ENCODE measurements at places on chromosomes 2 and 18.

DNA sequence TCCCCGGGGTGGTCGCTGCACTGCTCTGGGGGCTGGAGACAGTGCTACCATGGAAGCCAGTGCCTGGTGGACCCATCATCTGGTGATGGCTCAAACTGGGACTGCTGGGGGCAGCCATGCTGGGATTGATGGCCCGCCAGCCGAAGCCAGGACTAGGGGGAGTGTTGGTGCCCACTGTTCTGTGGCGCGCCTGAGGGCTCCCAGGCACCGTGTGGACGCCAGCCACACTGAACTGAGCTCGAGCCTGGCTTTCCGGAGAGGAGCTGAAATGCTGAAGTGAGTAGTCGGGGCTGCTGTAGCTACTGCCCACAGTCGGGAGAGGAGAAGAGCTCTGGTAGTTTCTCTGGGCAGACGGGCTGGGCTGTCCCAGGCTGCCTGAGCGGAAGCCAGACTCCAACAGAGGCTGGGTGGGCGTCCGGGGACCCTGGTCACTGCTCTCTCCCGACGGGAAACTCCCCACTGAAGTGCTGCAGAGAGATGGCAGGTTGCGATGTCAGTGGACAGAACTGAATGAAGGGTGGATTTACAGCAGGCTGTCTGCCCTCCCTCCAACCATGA is 184.4 kb downstream of the TNS1 start:
- no peak for DNase-seq

DNA sequence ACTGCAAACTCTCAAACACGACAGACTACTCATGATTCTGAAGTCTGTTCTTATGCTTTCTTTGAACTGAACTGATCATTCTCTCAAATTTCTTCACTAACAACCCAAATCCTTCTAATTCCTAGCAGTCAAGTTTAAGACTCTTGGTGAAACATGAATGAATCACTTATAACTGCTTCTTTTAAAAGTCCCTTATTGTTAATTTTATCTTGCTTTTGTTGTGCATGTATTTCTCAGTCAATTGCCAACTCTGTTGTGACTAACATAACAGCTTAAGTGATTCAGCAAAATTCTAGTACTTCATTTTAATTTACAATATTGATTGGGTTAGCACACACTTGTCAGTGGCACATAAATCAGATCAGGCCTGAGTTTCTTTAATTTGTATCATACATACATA is 357.0 kb upstream of the FSIP2 start:
- DNase-seq, result no peak

DNA sequence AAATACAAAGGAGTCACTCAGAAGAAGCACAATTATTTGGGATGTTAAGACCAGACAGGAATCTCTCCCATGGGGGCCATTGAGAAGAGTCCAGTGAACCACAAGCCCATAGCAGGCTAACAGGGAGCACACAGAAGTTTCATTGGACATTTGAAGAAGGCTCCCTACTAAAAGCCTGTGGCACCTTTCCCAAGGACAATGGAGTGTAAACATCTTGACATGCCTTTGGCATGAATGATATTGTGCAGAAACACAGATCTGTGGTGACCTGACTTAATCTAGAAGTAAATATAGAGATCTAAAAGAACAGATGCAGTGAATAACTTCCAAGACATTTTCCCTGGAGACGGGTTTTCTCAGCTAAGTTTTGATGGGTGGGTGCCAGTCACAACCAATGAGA is 221.5 kb downstream of the EPHA4 start:
- DNase-seq, result no peak

GRCh38 chr2:143070704-143071103 is 58.5 kb upstream of the ARHGAP15 start:
- DNase-seq, result no peak

DNA sequence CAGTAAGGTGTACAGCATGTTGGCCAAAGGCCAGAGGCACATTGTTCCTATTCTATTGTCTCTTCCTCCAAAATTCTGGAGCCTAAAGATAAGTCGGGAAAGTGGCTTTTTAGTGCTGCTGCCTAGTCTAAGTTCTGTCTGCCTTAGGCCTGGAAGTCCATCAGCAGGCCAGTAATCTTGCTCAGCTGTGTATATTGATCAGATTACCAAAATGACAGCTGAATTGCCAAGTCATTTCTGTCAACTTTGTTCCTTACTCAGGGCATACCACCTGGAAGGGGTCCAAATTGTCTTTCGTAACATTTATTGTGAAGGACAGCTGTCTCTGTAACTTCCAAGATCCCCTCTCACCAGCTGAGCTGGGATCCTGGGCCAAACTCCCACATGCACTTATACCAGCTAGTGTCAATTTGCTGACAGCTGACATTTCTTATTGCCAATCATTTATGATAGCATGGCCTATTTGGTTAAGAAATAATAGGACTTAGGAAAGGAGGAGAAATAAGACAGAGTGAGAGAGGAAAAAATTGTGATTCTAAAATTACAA is 116.8 kb upstream of the FSHR start:
- DNase-seq, result no peak

GRCh38 chr2:105454801-105455485 is 56.1 kb upstream of the FHL2 start:
- peak; percentile 83 for DNase-seq

DNA sequence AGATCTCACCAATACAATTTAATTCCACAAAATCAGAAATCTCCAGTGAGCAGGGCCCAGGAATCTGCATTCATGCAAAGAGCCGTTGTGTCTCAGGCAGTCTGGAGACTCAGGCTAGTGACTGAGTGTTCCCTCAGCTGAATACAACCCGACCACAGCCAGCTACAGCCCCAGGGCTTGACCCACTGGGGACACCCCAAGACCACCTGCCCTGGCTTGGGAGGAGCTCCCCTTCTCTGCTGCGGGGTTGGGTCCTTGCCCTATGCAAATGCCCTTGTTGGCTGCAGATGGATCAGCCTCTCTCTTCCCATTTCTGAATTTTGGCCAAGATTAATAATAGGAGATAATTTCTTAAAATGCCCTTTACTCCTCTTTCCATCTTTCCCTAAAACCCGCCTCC is 157.7 kb downstream of the TWIST2 start:
- DNase-seq, result no peak

- DNase-seq, result no peak
Measured at GRCh38 chr2:47890711-47891368, 15.5 kb downstream of the FBXO11 start.

DNA sequence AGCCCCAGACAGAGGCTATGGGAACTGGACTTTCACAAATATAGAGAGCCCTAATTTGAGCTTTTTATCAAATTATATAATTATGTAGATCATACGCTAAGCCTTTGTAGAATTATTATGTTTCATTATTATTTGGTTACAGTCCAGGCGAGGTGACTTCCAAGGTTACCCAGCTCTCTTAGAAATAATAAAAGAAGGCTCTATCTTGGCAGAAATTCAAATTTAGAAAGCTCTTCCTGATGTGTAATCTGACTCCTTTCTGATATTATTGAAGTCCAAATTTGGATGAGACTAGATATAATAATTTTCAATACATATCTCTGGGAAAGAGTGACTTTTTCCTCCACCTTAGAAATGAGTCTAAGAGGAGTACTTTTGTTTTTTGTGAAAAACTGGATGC is 4.8 kb upstream of the SLC38A11 start:
- DNase-seq, result no peak

DNA sequence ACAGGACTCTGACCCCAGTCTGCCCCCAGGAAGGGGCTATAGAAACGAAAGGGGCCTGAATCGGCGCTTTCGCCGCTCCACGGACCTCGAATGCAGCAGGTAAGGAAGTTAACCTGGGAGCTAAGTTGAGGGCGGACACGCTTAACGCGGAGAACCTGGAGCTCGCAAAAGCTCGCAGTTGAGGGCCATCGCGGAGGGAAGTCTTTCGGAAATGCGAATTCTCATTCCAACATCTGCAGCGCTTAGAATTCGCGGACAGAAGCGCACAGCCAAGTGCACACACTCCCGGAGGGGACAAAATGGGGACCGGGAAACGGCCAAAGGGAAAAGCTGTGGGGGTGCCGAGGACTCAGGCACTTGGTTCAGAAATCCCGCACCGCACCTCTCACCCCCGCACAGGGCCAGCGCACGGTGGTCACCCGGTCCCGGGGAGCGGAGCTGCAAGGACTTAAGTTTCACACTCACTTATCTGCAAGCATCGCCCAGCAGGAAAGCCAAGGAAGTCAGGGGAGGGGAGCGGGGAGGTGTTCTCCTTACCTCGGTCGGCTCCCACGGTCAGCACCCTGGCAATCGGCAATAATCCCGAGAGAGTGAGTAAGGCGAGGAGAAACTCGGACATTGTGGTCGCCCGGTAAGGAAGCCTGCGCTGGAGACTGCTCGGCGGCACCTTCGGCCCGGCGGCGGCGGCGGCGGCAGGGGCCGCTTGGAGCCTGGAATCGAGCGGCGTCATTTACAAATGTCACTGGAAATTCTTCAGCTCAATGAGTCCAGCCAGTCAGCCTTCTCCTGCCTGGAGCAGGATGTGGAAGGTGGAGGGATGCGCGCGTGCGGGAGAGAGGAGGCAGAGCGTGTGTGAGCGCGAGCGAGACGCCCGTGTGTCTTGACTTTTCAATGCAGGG is 456 bp downstream of the LRP1B start:
- peak; percentile 31 for DNase-seq

- no peak for DNase-seq
Measured at GRCh38 chr2:204643326-204643725, 98.1 kb downstream of the PARD3B start.

DNA sequence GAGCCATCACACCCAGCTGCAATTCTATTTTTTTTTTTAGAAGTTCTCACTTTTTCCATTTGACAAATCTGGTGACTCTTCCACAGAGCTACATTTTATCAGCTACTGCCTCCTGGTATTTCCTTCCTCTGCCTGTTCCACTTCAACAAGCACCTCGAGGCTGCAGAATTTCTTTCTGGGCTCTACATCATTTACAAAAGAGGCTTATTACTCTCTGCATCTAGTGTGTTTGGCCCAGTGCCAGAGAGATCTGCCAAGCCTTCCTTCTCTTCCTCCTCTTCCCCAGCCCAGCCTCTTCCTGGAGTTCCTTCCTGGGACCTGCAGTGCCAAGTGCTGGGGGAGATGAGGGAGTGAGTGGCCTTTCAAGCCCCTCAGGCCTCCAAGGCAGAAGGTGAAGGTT is 119.6 kb upstream of the ITGA6 start:
- DNase-seq, result peak; percentile 41

DNA sequence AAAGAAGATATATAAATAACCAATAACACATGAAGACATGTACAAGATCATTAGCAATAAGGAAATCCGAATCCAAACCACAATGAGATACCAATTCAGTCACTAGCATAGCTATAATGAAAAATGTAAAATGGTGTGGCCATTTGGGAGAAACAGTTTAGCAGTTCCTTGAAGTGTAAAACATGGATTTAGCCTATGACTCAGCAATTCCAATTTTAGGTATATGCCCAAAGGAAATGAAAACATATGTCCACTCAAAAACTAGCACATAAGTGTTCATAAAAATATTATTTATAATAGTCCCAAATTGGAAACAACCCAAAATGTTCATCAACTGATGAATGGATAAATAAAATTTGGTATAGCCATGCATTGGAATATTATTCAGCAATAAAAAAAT is 165.5 kb upstream of the CRIM1 start:
- no peak for DNase-seq

GRCh38 chr2:233407771-233408181 is 53.5 kb downstream of the DGKD start:
- no peak for DNase-seq

GRCh38 chr2:189580241-189580651 is 340 bp downstream of the SLC40A1 start:
- DNase-seq, result peak; percentile 62

GRCh38 chr2:152655880-152656279 is 61.4 kb downstream of the PRPF40A start:
- no peak for DNase-seq

DNA sequence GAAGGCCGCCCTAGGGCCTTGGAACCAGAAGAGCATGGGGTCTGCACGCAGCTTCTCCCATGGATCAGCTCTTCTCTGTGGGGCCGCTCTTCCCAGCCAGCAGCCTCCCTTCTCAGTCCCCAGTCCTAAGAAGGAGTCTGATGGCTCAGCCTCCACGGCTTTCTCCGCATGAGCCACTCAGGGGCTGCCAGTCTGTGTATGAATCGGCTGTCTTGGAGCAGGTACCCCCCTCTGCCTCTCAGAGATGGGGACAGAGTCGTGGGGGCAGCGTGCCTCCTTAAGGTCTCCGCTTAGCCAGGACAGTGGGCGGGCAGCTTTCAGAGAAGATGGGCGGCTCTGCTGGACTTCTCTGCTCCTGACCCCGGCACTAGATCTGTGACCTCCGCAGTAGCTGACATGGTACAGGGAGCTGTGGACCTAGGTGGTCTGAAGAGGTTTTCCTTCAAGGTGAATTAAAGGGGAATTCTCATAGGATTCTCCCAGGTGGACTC is 21.6 kb downstream of the INPP5D start:
- DNase-seq, result no peak

GRCh38 chr2:219124381-219125110 is 36.1 kb downstream of the NHEJ1 start:
- no peak for DNase-seq

DNA sequence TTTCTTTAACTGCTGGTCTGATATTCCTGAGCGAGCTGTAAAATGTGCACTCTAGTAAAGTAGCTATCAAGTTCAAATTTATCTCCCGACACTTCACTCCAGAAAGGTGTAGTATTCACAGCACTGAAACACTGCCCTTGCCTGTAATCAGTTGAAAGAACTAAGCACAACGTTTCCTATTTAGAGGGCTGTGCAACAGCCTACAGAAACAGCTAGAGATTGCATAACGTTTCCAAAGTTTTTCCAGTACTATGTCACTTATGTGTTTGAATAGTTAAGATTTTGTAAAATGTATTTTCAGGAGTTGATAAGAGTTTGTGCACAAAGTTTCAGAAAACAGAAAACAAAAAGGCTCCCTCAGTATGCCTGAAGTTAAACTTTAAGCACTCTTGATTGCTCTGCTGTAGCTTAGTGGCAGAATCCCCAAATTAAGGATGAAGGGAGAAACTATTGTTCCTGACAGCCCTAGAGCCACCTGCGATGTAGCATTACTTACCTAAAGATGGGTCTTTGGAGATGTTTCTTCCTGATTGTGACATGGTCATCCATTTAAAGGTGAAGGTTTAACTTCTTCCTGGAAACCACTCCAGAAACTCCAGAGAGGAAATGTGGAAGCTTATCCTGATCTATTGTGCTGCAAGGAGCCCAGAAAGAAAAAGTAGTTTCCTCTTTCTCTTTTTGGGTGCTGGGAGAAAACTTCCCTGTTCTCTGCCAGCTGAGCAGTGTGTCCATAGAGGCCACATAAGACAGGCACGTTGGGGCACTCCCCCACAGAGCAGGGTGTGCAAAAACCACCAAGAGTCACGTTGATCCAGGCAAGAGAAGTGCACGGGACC is 536 bp downstream of the PDE1A start:
- DNase-seq, result peak; percentile 34

Measured in kidney glomerular epithelial cell (primary cell).